Karpas-422 (cell line): ENCODE measurements at places on chromosomes 13 and 19. TPM values are rescaled to one million over a fixed set of nuclear protein-coding genes. Genes with fewer than 3 reads are reported as not detected.
A peak's percentile ranks its signal among the peaks of the same experiment; 100 is the strongest.

DNA sequence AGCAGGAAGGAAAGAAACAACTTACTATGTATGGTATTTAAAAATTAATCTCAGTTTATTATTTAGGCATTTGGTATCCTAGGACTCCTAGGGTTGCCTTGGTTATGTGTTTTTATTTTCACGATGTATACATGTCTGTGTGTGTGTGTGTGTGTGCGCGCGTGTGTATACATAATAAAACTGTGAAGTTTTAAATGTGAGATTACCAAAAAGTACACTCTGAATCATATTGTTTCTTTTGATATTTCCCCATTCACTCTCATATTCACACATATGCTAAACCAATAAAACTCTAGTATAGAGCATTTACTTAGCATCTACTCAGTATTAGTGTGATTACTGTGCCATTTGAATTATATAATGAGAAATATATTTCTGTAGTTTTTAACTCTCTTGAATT, 30.8 kb upstream of the NDFIP2 start:
- DNase-seq: no peak

DNA sequence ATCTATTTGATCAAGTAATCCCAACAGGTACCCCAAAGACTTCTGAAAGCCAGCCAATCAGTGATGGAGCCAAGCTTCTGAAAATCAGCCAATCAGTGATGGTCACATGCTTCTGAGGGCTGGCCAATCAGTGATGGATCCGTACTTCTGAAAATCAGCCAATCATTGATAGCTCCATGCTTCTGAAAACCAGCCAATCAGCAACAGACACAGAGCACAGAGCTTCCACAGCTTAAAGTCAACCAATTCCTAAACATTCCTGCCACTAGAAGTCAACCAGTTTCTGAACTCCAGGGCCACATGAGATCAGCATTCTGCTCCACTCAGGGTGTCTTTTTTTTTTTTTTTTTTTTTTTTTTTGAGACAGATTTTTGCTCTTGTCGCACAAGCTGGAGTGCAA, 8.2 kb upstream of the HSD17B14 start:
- peak; percentile 82 for DNase-seq

DNA sequence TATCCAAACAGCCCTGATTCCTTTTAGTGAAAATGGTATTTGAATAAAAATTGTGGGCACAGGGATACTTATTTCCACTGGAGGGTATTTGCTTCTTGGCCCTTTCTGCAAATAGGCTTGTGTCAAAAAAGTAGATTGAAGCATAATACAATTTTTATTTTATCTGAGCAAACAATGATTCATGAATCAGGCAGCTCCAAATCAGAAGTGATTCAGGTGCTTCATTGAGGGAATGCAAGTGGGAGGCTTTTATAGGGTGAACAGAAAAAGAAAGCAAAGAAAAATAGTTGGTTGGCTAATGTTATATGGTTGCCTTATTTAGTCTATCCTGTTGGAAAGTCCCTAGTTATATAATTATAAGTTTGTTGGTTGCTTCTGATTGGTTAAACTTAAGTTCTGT, 117.9 kb downstream of the ITGBL1 start:
- DNase-seq: no peak

- no peak for DNase-seq
Observed at GRCh38 chr13:58151452-58151851, 519.9 kb downstream of the PCDH17 start.

DNA sequence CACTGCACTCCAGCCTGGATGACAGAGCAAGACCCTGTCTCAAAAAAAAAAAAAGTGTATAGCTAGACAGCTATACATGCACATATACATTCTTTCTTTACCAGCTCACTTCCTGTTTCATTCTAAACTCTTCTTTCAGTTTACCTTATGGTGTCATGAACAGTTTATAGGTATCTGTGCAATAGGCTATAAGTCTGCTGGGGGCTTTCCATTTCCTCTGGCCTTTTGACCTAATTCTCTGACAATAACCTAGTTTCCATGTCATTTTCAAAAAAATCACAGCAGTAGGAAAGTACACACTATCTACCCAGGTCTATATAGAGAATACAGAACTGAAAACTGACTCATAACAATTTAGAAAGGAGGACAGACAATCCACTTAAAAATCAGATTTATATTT, 24.4 kb upstream of the URAD start:
- DNase-seq: no peak

DNA sequence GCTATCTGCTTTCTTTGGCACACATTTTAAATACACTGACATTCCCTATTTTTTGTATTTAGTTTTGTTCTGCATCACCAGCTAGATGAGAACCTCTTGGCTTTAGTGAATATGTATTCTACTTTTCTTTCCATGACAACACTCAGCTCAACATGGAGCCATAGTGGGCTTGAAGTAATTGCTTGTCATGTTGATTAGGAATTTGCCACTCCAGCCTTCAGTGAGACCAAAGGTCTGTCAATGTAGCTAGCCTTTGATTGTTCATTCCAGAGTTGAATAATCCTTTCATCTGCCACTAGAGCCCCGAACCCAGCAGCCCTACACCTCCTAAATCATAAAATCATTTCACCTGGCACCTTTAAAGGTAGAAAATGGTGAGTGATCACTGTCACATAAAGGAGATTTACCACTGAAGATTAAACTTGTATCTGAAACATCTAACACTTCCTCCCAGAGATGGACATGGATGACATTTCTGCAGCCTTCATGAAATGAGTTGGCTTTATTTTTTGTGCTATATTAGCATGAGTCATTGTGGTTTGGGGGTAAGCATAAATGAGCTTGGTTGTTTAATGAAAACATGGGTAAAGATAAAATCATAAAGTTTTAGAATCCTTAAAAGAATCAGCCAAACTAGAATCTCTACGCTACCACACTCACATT, 29.2 kb upstream of the GARRE1 start:
- no peak for DNase-seq

GRCh38 chr13:40208517-40208916, 457.9 kb downstream of the FOXO1 start:
- no peak for DNase-seq

- no peak for DNase-seq
Observed at GRCh38 chr13:32881074-32881776, 135.0 kb upstream of the KL start.

DNA sequence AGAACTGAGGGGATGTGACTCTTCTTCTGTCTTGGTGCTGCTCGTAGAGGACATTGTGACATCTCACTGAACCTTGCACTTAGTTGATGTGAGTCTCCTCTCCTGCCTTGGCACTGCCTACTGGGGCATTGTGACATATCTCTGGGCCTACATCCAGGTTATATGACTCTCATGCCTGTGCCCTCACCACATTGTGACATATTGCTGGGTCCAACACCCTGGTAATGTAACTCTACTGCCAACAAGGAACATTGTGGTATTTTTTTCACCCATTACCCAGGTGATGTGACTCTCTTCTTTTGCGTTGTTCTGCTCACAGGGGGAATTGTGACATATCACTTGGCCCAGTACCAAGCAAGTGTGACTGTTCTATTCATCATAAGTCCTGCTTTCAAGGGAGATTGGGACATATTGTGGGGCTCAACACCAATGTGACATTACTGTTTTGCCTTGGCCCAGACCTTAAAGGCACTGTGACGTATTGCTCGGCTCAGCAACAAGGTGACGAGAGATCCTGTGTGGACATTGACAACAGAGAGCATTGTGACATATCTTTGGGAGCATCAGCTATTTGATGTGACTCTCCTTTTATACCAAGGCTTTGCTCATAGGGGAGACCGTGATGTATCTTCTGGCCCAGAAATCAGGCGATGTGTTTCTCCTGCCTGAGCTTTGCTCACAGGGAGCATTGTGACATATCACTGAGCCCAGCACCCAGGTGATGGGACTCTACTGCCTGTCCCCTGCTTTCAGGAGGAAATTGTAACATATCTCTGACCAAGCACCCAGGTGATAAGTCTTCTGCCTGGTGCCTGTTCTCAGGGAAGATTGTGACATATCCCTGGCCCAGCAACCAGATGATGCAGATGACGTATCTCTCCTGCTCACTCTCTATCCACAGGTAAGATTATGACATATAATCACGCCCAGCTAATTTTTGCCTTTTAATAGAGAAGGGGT, 12.2 kb upstream of the ZNF429 start:
- DNase-seq: no peak

GRCh38 chr13:99471221-99472121, 29.8 kb upstream of the TM9SF2 start:
- no peak for DNase-seq

GRCh38 chr19:10256551-10256950, 4.5 kb downstream of the MRPL4 start:
- DNase-seq: no peak

- DNase-seq: no peak
Observed at GRCh38 chr19:49896863-49897621, at the start of gene IL4I1. TSS of gene IL4I1 (minus strand) at chr19:49896887. CDS start at chr19:49896160, 727 bp downstream.

- no peak for DNase-seq
Observed at GRCh38 chr13:28494504-28494777, 487 bp downstream of the FLT1 start.

- DNase-seq: no peak
Observed at GRCh38 chr13:46121597-46122163, 16.8 kb upstream of the CPB2 start.

The KIRREL2 gene
- 0.07 TPM in 1 of 2 replicates, not detected in the other for total RNA-seq

The ZGLP1 gene
- 5.3 and 7.1 TPM in 2 replicates for total RNA-seq

The WASF3 gene
- 0.04 TPM in 1 of 2 replicates, not detected in the other for total RNA-seq

The CEACAM3 gene
- total RNA-seq: not detected in 2 replicates

The KLK11 gene
- not detected in 2 replicates for total RNA-seq

The ZIM2 gene
- total RNA-seq: not detected in 2 replicates

The NECTIN2 gene
- 2.0 TPM in 1 of 2 replicates, not detected in the other for total RNA-seq

The NOTCH3 gene
- total RNA-seq: 0.45 and 3.2 TPM in 2 replicates
